Islet precursor cell (in vitro differentiated cells): ENCODE measurements at places on chromosomes 13 and 19.

DNA sequence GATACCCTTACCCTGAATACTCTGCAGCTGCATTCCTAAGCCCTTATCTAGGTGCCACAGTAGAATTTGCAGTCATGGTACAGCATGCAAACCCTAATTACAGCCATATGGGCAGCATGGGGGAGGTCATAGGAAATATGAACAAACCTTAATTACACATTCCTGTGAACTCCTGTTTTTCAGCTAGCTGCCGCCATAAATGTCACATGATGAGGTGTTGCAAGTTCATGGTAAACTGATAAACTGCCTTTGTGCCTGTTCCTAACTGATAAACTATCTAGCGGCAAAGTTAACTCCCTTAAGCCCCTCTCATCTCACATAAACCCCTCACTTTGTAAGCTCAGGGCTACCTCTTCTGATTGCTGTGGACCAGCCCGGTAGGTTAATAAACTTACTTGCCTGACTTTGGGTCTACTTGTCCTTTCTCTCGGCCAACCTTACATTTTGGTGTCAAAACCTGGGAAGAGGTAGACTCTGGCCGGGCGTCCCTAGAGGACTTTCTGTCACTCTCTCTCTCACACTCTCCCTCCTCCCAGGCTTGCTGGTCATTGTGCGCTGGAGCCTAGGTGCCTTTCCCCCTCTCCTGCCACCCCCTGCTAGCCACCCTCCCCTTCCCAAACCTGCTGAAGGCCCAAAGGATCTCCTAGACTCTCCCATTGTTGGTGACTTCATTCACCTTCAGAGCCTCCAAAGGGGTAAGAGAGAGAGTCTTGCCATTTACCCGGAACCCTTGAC lies 43.3 kb downstream of the ZNF93 start:
- no peak for DNase-seq

DNA sequence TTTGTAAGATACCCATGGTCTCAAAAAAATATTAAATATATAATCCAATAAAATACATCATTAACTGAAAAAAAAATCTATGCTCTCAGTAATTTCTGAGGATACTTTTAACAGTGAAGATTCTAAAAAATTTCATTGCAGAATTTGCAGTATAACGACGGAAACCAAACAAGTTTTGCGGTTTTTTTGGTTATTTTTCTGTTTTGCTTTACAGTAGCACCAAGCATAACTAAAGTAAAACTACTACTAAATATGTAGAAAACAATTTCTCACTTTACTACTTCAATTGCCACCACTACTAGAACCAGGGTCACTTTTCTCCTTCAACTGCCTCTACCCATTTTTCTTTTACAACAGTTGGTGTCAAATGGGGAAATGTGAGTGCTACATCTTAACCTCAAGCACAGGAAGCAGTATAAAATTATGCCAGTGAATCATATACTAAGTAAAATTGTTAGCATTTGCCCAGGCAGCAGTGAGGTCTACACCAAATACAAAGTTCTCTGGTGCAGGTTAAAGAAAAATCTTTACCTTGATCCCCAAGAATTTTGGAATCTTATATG lies 24.1 kb downstream of the MICU2 start:
- no peak for DNase-seq

- no peak for DNase-seq
Measured at GRCh38 chr19:14401468-14402195, 17.5 kb downstream of the DDX39A start.

GRCh38 chr19:45097776-45098520 lies 5.0 kb downstream of the PPP1R37 start:
- peak; percentile 96 for DNase-seq

GRCh38 chr19:3849092-3849491 lies 19.7 kb downstream of the ZFR2 start:
- peak; percentile 71 for DNase-seq

GRCh38 chr19:52622261-52622660 lies 15.9 kb downstream of the ZNF83 start:
- DNase-seq = no peak

DNA sequence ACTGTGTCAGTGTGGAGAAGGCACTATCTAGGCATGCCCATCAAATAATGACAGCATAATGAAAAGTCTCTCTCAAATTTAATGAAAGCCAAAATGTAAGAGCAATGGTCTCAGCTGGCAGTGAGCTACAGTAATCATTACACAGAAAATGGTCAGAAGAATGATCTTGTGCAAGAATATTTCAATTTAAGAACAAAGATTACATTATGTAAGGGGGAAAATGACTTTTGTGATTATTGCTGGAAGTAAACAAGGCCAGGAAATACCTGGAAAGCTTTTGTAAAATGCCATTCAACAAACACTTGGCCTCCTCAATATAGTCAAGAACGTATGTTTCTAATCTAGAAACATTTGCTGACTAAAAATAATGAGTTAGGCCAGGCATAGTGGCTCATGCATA lies 89.1 kb downstream of the CAB39L start:
- DNase-seq = no peak

- DNase-seq = no peak
Measured at GRCh38 chr19:18227781-18228271, 1.6 kb upstream of the PDE4C start.

DNA sequence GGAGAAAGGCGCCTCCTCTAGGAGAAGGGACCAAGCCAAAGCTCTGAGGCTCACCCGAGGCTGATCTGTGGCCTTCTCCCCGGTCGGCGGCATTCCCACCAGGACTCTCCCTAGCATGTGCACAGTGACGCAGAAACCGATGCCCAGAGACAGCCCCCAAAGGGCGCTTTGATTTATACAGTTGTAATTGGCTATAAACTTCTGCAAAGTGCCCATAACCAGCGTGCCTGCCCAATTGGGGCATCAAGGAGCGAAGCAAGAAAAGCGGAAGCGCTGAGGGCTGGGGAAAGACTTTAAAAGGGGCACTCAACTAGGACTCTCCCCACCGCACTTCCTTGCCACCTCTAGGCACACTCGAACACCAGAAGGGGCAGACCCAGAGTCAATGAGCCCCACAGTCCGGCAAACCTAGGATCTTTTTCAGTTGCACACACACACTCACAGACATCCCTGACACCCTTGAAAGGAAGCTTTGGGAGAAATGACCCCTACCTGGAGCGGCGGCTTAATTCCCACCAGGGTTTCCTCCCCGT lies 1.8 kb downstream of the CDX2 start:
- DNase-seq = no peak

- no peak for DNase-seq
Measured at GRCh38 chr19:31312677-31313244, 36.5 kb downstream of the TSHZ3 start.

GRCh38 chr13:59409211-59409610 lies 754.5 kb downstream of the DIAPH3 start:
- DNase-seq = peak; percentile 52

- no peak for DNase-seq
Measured at GRCh38 chr19:41278478-41278877, 14.3 kb downstream of the HNRNPUL1 start.

GRCh38 chr19:43754503-43755255 lies at the start of gene SMG9:
TSS of gene SMG9 (minus strand) at chr19:43754962. CDS start at chr19:43750741, 4,221 bp downstream.
- DNase-seq = peak; percentile 98

GRCh38 chr19:46696052-46696451 lies 20.9 kb downstream of the PRKD2 start:
- DNase-seq = no peak

- DNase-seq = no peak
Measured at GRCh38 chr19:23547156-23547555, 139.9 kb downstream of the ZNF675 start.

GRCh38 chr19:55451965-55452748 lies 9.1 kb upstream of the SHISA7 start:
- DNase-seq = no peak

DNA sequence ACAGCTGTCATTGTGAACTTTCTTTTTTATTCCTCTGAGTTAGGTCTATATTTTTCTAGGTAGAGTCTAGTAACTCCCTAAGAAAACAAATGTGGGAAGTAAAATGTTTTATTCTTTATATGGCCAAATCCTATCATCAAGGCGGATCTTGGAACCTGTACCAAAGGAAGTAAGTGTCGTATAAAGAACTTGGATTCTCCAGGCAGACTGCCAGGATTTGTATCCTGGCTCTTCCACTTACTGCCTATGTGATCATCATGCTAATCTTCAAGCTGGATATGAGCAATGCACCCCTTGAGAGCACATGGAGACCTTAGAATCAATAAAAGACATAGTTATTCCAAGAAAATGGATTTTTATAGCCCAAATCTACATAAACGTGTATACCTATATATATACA lies 286.5 kb downstream of the PCDH17 start:
- no peak for DNase-seq

DNA sequence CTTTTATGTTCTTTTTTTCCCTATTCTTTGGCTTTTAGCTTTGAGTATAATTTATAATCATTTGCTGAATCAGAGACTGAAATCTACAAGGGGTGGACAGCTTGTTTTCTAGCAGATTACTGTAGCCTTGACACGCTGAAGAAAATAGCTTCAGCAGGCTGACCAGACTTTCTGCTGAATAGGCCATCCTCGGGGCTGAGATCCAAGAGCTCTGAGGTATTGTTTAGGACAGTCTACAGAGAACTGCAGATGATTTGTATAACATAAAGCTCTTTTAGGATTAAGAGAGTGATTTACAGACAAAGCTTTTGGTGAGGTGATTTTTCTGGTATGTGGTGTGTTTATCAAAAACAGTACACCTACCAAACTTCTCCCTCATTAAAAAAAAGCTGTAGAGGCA lies 16.8 kb downstream of the POLR1D start:
- no peak for DNase-seq

DNA sequence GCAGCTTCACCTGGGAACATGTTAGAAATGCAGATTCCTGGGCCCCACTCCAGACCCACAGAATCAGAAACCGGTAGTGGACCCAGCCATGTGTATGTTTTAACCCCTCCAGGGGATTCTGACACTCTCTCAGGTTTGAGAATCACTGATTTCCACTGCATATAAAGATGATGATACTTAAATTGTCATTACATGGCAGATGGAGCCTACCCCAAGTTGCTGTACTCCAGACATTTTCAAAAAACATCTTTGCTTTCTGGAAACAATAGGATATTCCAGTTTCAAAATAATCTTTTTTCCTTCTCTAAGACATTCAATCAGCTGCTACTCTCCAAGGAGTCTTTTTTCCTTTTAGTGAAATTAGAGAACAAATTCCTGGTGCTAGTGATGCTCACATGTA lies 48.6 kb upstream of the RGCC start:
- no peak for DNase-seq

GRCh38 chr13:94711561-94712286 lies 621 bp downstream of the SOX21 start:
- peak; percentile 63 for DNase-seq

- peak; percentile 61 for DNase-seq
Measured at GRCh38 chr13:96527497-96527896, 437.6 kb downstream of the HS6ST3 start.

DNA sequence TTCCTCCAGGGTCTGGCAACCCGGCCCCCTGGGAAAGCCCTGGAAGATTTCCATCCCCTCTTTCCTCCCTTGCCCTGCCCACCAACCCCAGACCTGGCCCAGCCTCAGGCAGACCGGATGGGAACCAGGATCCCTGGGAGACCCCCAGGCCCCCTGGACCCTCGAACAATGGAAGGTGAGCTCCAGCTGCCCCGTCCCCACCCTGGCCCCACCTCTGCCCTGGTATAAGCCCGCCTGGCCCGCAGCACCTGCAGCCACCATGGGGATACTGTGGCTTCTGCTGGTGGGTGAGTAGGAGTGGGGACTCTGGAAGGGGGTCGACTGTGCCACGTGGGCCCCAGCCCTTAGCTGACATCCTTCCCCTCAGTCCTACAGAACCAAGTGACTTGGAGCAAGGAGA lies 32.4 kb downstream of the HPN start:
- no peak for DNase-seq

GRCh38 chr13:36814465-36814864 lies 4.6 kb upstream of the RFXAP start:
- DNase-seq = no peak

DNA sequence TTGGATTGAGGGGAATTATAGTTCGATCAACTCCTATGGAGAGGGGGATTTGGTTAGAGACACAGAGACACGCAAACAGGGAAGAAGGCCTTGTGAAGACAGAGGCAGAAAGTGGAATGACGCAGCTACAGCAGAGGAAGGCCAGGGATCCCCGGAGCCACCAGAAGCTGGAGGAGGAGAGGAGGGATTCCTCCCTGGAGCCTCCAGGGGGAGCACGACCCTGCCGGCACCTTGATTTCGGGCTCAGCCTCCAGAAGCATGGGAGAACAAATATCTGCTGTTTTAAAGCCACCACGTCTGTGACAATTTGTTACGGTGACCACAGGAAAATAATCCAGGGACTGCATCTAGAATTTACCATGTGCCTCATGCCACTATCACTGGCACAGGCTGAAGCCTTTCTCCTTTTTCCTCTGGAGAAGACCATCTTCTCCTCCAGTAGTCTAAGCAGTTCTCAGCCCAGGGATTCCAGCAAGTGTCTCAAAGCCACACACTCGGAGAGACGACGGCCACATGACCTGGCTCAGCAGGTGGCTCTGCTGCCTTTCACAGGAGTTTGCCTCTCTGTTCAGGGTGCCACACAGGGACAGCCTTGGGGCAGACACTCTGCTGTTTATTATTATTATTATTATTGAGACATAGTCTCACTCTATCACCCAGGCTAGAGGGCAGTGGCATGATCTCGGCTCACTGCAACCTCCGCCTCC lies 39.9 kb upstream of the CCNE1 start:
- peak; percentile 84 for DNase-seq

DNA sequence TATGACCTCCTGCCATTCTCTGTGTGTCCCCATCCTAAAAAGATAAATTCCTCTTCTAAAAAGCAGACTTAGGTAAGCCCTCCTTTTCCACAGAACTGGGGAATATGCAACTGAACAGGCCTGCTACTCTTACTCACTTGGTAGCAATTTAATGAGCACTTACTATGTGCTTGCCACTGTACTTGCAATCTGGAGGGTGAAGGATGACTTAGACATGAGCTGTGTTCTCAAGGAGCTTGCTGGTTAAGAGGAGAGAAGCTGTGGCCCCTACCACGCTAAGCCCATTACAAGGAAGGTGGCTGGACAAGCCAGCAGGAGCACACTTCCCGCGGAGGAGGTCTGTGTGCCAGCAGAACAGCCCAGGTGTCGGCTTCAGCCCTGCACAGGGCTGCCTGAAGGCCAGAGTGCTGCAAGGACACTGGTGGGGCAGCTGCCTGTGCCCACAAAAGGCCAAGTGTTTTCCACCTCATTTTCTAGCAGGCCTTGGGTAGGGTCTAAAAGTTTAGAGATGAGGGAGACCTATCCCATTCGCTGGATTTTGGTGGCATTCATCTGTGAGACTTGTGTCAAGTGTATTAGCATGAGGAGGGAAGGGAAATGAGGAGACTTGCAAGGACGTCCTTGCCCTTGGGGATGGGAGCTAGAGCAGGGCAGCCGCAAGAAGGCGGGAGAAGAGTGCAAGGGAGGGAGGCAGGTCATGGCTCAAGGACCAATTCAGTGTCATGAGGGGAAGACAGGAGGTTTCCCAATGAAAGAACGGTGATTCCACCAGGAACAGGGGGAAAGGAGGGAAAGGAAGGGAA lies 52.0 kb downstream of the COL4A1 start:
- no peak for DNase-seq

GRCh38 chr13:37039896-37040295 lies 19.6 kb downstream of the SUPT20H start:
- DNase-seq = no peak

- DNase-seq = no peak
Measured at GRCh38 chr19:2394442-2395292, 32.7 kb downstream of the TIMM13 start.

GRCh38 chr19:383922-384798 lies 24.8 kb downstream of the C2CD4C start:
- peak; percentile 78 for DNase-seq

- DNase-seq = no peak
Measured at GRCh38 chr19:58399903-58400302, 4.4 kb downstream of the RNF225 start.
